Bone marrow (tissue), 2 donors: ENCODE measurements at places on chromosomes 12 and 14.

DNA sequence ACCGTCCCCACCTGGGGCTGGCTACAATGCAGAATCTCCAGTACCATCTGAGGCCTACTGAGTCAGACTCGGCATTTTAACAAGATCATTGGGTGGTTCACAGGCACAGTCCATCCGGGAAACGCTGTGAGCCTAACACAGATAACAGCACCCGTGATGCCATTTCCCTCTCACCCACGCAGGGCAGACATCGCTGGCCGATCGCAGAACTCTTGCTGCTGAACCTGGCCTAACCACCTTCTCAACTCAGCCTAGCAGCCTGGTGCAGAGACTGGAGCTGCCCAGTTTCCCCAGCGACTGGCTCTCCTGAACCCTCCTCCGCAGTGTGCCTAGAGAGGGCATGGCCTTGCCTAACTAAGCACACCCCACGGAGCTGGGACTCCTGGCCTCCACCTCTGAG, 83.3 kb downstream of the NCOR2 start:
- DNase-seq = no peak

GRCh38 chr14:100289916-100290606, 16.2 kb downstream of the SLC25A29 start:
- no peak for DNase-seq

DNA sequence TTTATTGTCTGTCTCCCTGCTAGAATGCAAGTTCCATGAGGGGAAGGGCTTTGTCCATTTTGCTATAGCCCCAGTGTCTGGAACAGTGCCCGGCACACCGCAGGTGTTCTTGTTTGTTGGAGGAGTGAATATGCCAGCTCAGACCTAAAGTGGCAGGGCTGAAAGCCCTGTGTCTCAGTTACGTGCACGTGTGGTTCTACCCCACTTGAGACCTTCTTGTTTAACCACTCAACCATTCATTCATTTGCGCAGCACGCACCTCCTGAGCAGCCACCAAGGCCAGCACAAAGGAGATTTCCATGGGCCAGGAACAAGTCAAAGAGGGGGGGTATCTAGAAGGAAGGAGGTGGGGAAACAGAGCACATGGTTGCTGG, 338.0 kb upstream of the FKBP4 start:
- DNase-seq = no peak

DNA sequence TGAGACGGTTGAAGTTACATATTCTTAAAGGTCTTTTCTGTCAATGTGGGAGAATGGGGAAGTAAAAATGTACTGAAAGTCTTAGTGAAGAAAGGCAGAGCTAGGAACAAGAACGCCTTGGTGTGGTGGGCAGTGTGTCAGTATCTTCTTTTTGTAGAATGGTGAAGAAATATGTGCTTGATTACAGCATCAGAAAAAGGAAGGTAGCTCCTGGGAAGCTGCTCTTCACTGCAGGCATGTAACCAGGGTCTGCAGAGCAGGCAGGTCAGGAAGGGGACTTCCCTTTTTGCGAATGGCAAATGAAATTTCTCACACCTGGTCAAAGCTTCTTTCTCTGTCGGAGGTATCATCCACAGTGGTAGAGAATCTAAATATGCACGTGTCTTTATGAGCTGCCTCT, 226.2 kb downstream of the ADAMTS20 start:
- no peak for DNase-seq

GRCh38 chr12:15163030-15163976, 57.9 kb downstream of the RERG start:
- DNase-seq = no peak

GRCh38 chr14:94312481-94313246, 10.5 kb downstream of the SERPINA6 start:
- DNase-seq = no peak

- DNase-seq = no peak
Measured at GRCh38 chr12:12266389-12266872, 413 bp downstream of the LRP6 start.

DNA sequence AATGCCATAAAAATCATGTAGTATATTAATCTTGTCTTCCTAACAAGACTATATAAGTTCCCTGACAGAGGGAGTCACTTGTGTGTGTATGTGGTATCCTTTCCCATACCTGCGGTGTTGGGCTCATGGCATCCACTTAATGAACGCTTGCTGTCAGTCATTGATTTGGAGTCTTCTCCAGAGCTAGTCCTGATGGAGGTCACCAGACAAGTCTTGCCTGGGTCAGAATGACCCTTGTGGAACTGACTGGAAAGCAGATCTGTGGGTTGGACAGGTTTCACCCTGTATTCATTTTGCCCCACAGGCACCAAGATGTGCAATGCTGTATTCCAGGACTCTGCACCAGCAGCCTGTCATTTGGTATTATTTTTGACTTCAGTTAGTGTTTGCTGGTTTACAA, 27.3 kb upstream of the WNK1 start:
- no peak for DNase-seq

DNA sequence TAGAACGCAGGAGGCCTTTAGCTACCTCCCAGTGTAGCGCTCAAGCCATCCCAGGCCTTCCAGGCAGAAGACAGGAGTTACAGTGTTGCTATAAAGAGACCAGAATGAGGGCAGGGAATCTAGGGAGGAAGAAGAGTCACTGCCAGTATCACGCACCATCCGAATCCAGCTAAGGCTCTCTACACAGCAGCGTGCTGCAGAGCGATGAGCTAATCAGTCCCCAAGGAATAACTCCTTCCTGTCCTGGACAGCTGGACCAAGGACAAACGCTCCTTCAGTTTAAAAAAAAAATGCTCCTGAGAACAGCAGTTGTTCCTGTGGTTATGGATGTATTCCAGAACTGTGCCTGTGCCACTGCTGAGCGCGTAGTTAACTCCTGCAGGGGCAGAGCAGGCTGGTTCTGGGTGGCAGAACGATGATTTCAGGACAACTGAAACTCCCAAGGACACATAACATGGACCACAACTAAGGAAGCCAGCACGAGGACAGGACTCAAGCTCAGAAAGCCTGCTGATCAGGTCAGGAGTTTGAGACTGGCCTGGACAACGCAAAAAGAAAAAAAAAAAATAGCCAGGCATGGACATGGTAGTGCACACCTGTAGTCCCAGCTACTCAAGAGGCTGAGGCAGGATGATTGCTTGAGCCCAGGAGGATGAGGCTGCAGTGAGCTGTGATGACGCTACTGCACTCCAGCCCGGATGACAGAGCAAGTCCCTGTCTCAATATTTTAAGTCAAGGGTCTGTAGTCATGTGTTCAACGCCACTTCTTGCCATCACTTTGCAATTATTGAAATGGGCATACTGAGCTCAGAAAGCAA, 2.6 kb downstream of the IFFO1 start:
- no peak for DNase-seq

DNA sequence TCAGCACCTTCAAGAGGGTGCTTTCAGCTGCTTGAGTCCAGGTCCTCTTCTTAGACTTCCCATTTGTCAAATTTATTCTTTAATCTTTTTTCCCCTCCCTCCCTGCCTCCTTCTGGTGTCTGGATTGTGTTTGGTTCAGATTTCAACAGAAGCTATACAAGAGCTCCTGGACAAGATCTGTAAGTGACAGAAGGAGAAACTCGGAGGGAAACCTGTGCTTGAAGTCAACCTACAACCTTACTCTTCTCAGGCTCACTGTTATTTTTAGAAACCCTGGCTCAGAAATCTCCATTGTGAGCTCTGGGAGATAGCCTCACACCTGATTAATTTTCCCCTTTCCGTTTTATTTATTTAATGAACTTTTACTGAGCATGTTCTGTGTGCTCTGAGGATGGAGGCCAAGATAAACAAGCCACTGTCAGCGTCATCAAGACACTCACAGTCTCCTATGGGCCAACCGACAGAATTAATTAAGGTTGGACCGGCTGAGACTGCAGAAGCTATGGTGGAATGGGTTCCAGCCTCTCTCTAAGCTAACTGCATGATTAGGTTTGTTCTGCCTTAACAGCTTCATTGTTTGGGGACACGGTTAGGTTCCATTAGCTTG, 13.5 kb downstream of the PDE1B start:
- no peak for DNase-seq

DNA sequence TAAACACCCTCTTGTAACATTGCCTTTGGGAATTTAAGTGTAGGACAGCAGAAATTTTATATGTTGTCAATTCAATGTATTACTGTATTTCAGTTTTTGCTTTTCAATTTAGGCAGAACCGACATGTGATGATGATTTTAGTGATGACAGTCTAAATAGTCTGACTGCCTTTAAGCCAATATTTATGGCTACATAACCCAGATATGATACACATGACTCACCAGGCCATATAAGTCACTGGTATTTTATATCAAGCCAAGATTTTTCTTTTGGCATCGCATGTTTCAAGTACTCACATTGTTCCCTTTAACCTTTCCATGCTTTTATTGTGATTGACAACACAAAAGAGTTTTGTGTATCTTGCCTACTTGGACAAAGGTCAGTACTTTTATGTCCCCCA, 13.6 kb upstream of the PPM1A start:
- DNase-seq = no peak

- DNase-seq = no peak
Measured at GRCh38 chr14:61939776-61940175, 177.6 kb downstream of the SNAPC1 start.

GRCh38 chr14:35117112-35117511, 4.7 kb downstream of the PPP2R3C start:
- no peak for DNase-seq

GRCh38 chr12:90979951-90980350, 24.8 kb downstream of the EPYC start:
- DNase-seq = no peak

GRCh38 chr14:50040895-50041465, 75.4 kb downstream of the VCPKMT start:
- no peak for DNase-seq

DNA sequence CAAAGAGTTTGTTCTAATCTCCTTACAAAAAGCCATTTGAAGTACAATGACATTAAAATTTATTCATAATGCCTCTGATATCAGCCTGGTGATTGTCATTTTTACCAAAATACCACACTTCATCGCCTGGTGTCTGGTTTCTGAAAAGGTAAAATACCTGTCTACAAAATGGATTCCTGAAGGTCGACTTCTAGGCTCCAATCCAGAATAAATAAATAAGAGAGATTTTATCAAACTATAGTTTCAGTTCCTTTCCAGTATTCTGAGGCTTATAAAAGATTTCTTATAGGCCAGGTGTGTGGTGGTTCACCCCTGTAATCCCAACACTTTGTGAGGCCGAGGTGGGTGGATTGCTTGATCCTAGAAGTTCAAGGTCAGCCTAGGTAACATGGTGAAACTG, 340.7 kb downstream of the SLC16A7 start:
- DNase-seq = no peak

DNA sequence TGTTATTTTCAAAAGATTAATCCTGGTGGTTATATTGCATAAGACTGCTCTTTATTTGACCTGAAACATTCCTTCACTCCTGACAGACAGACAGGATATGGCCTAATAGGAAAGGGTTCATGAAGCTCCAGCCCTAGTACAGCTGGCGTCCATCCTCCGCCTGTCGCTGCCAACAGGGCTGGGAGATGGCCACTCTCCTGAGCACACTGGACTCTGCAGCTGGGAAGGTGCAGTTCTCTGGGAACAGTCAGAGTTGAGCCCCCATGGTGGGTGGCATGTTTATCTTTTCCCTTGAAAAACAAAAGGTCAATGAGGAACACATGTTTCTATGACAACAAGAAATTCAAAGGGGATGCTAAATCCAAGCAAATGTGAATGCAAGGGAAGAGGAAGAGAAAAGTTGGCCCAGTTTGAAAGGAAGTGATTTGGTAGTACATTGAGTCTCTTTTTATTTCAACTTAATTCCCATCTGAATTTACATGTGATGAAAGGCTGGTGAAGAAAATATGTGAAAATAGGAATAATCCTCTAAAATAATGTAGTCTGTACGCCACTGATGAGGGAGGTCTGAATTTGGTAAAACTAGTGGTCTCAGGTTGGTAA, 89.9 kb upstream of the DCN start:
- DNase-seq = no peak

GRCh38 chr12:45425426-45425825, 209.5 kb downstream of the ANO6 start:
- DNase-seq = no peak
